ENCODE measurements at places on chromosomes 2 and 18.

GRCh38 chr2:74872389-74872836 is 38.5 kb downstream of the HK2 start:
- DNase-seq = no peak

DNA sequence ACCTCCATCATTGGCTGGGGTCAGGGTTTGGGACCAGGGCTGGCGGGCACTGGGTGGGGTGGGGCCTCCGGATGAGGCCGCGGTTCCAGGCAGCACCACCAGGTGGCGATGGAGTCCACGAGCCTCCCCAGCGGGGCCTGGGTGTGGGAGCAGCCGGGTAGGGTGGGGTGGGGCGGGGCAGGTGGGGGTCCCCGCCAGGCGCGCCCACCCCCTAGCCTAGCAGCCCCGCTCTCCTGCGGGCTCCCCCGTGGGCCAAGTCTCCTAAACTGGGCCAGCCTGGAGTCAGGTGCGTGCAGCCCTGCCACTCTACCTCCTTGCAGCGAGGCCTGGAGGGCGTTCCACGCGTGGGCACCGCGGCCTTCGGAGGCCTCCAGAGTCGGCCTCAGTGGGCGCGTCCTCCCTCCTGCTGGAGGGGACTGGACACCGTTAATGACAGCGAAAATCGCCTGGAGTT is 187.5 kb downstream of the TWIST2 start:
- no peak for DNase-seq

- no peak for DNase-seq
Measured at GRCh38 chr18:26653943-26654615, 105.7 kb upstream of the KCTD1 start.

DNA sequence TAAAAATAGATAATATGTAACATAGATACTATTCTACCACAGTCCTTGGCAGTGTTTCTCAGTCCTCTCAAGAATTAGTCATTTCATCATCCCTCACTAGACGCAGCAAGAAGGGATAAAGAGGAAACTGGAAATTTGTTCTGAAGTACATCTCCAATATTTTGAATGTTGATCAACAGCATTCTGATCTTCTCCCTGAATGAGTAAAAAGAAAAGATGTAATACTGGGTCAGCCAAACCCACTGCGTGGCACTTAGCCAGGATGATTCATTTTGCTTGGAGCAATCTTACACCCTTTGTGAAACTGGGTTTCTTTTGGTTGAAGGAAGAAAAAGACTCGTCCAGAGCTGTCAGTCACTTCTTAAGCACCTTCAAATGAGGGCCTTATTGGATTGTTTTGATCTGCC is 54.1 kb downstream of the TAF1B start:
- DNase-seq = no peak

DNA sequence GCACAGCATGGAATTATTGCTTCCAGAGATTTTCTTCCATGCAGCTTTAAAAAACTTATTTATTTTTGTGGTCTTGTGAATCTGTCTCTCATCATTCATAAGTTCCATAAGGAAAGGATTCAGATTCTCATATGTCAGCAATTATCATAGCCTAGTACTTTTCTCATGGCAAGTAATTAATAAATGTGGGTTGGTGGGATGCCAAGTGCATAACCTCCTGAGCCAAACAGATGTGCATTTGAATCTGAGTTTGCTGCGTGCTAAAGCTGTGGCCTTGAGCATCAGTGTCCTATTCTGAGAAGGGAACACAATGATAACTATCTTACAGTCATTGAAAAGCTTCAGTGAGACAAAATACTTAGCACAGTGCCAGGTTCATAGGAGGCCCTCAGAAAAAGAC is 331.9 kb downstream of the PDE11A start:
- DNase-seq = no peak

DNA sequence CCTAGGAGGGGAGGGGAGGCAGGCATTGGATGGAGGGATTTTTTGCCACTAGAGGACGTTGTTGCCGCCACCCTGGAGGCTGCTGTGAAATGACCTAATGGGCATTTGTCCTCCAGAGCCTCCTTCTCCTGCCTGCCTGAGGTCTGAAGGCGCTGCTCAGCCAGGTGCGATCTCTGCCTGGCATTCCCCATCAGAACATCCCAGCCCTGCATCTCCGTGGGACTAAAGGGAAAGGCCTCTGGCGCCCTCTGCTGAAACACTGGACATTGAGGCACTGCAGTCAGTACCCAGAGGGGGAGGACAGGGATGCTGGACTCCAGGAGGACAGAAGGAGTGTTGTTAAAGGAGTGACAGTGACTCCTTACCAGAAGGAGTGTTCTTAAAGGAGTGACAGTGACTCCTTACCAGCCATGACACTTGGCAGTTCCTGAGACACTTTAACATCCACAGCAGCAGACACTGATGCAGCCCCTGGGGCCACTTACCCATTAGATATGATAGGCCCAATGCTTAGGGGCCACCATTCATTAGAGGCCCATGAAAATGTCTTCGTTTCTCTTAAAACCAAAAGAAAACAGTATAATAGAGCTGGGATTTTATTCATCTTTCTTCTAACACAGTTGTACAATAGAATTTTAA is 17.0 kb downstream of the THNSL2 start:
- no peak for DNase-seq

GRCh38 chr2:216888081-216888480 is 28.2 kb upstream of the TNP1 start:
- DNase-seq = no peak

GRCh38 chr18:6374935-6375529 is 39.7 kb downstream of the L3MBTL4 start:
- no peak for DNase-seq

- no peak for DNase-seq
Measured at GRCh38 chr18:26357960-26358359, 131.7 kb downstream of the TAF4B start.

GRCh38 chr2:176793792-176794191 is 418.8 kb upstream of the HNRNPA3 start:
- DNase-seq = no peak

DNA sequence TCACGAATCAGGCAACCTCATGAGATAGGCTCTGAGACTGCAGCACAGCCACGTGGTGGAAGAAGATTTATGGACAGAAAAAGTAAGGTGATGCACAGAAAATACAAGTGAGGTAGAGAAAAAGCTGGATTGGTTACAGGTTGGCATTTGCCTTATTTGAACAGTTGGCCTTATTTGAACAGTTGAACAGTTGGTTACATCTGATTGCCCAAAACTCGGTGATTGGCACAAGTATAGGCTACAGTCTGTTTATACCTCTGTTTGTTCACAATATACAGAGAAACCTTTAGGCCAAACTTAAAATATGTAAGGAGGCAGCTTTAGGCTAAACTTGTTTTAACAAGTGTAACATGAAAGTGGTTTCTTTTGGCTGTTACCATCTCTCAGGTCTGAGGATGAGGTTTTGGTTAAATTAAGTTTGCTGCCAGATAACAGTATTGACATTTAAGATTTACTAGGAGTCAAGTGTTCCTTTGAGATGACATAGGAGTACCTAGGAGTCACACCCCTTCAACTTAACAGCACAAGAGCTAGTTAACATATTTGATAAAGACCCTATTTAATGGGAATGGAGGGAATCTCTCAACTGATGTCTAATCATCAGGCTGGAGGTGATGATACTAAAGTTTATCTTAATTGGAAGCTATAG is 16.5 kb upstream of the GPR155 start:
- DNase-seq = no peak

GRCh38 chr2:6525475-6525964 is 340.2 kb downstream of the CMPK2 start:
- DNase-seq = no peak

DNA sequence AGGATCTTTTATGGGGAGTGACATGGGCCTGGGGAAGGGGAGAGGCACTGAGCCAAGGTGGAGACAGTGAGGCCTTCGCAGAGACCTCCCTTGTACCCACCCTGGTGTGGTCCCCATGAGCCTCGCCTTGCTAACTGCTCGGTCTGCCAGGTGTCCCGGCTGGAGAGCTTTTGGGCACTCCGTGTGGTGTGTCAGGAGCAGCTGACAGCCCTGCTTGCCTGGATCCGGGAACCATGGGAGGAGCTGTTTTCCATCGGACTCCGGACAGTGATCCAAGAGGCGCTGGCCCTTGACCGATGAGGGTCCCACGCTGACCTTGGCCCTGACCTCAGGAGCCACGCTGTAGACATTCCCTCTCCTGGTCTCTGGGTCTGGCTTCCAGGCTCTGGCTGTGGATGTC is 11.5 kb upstream of the SLC4A3 start:
- no peak for DNase-seq

DNA sequence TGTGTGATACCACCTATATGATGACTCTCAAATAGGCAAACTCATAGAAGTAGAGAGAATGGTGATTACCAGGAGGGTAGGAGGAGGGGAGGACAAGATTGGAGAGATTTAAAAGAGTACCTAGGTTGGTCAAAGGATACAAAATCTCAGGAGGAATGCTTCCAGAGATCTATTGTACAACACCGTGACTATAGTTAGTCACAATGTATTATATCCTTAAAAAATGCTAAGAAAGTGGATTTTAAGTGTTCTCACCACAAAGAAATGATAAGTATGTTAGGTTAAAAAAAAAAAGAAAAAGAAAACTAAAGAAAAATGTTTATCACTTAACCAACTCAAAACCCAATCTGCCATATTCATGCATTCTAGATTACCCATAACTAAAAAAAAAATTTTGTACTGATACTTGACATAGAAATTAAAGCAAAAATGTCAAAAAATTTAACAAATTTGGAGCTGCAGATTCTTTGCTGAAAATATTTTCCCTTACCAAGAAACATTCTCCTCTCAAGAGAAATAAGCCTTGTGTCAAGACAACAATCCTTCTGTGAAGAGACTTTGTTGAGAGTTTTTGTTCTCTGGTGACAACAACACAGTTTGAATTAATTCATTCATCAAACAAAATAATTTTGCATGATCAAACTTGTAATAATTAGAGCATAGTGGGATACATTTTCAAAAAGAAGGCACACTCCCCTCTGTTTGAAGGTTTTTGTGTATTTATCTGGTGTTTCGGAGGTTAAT is 213.1 kb downstream of the DNER start:
- no peak for DNase-seq

GRCh38 chr2:208407667-208408066 is 1.1 kb downstream of the PTH2R start:
- DNase-seq = no peak

GRCh38 chr2:63589148-63589958 is 590 bp downstream of the MDH1 start:
- DNase-seq = peak; percentile 15

- no peak for DNase-seq
Measured at GRCh38 chr2:176024083-176024482, 22.0 kb upstream of the LNPK start.

GRCh38 chr18:10315522-10315921 is 138.9 kb upstream of the APCDD1 start:
- DNase-seq = no peak

DNA sequence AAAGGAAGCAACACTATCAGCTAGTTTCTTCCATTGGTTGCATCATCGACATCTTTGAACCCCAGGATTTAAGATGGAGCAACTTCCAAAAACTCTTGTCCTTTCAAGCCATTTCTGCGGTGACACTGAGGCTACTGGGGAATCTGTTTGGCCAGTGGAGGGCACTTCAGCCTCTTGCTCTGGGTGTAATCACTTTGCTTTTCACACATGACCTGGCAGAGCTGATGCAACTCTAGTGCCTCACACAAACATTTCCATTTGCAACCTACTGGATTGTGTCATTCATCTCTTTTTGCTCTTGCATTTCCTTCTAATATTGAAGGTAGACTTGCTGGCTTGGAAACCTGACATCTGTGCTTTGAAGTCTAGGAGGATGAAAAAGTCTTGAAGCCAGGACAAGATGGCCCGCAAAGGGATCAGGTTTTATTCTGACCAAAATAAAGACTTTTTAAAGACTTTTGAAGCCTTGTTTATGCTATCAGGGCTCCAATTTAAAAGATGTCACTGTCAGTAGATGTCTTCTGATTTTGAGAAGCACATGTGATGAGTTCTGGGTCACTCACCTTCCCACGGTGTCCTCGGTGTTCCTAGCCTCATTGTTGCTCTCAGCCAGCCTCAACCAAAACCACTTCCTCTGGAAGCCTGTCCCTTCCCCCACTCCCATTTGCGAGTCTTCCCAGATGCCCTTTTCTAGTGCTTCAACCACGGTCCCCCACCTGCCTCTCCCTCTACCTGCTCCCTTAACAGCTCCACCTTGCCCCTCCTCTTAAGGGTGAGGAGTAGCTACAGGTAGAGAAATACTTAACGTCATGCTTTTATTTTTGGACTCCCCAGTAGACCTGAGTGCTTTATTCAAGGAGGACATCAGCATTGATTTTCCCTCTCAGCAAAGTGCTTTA is 69.7 kb upstream of the KCNE4 start:
- DNase-seq = peak; percentile 13

DNA sequence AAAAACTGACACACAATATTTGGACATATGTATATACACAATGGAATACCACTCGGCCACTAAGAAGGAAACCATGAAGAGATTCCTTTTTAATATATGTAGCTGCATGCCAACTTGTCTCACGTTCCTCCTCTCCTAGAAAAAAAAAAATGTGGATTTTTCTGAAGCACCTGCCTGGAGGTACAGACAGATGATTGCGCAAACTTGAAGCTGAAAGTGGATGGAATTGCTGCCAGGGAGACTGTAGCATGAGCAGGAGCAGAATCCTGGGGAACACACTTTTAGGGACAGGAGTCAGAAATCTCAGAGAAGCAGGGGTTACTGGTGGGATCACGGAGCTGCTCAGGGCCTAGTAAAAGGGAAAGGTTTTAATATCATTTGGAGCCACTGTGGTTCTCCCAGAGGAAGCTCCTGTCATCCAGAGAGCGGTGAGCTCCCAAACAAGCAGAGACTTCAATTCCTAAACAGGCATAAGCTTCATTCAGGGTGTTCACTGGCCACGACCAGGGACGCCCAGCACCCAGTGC is 640 bp upstream of the SPR start:
- peak; percentile 9 for DNase-seq

- DNase-seq = no peak
Measured at GRCh38 chr2:25362049-25362433, 20.3 kb upstream of the DNMT3A start.

DNA sequence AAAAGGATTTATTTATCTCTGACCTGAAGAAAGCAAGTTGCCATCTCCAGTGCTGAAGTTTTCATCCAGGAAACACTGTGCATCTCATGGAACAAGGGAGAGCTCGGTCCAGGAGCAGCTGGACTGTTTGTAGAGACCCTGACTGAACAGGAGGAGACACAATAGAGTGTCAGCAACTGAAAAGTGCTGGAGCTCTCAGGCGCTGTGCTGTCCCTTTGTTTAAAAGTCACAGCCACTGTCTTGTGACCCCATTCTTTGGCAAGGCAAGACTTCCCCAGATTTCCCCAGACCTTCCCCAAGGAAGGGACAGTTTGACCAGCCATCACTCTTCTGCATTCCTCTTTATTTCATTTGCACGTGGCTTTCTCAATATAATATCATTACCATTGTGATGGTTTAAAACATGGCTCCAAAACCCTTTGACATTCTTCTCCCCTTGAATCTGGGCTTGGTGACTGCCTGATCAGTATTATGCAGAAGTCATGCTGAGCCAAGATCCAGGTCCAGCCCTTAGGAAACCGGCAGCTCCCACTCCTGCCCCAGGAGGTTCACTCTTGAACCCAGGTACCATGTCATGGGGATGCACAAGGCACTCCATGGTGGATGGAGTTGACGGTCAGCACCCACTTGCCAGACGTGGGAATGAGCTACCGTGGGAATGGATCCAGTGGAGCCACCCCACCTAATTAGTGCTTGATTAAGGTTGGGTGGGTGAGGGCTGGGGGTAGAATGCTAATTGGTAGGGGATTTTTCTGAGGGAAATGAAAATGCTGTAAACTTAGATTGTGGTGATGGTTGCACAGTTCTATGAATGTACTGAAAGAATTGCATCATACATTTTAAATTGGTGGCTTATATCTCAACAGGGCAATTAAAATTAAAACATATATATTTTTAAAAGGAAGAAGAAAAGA is 497.9 kb upstream of the RAB6C start:
- no peak for DNase-seq

GRCh38 chr18:58118536-58118935 is 74.5 kb downstream of the NEDD4L start:
- DNase-seq = no peak

All from DMS79 (cell line).